Activated CD8-positive, alpha-beta memory T cell treated with anti-CD3 and anti-CD28 coated beads for 1 hour (primary cell): ENCODE measurements at places on chromosomes 11 and 22.

GRCh38 chr11:59802639-59803176, 7.9 kb downstream of the MRPL16 start:
- no peak for DNase-seq

DNA sequence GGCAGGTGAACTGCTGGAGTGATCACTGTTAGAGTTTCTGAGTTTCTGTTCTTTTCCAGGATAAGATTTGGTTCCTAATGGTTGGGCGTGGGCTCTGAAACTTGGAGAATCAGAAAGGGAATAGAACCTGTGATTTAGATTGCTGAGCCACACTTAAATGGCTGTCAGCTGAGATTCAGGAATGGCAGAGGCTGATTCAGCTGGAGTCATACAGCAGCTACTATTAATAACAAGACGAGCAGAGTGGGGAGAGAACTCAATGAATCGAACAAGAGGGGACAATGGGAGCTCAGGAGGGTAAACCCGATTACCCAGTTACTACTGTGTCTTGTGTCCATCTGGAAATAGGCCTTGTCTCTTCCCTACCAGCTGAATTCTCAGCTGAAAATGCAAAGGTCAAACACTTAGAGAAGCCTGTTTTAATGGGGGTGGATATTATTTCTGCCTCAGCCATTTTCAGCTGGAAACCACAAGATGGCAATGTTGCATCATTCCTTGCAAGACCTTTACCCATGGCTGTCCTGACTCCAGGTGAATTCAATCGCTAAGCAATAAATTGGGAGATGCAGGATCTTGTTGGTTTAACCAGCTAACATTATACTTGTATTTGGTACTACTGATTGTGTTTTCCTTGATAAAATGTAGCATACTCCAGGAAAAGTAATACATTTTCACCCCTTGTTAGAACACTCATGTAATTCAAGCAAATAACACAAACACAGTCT, 104.5 kb upstream of the RAG2 start:
- DNase-seq = no peak

DNA sequence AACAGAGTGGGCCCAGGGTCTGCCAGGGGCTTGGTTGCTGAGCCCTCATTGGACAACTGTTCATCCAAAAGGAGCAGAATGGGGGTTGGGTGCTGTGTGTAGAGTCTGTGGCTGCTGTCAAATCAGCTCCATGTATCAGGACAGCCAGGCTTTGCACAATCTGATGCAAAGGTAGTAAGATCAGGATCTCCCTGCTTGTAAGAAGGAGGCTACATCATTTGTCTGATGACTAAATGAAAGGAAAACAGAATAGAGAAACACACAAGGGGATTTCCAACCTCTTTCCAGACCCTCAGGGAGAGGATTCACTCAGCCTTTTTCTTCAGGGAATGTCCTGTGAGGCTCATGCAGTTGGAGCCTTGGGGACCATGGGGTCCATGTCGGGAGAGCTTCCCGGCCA, 7.2 kb downstream of the MICAL2 start:
- DNase-seq = no peak

GRCh38 chr11:88089134-88089533, 86.1 kb downstream of the RAB38 start:
- no peak for DNase-seq

DNA sequence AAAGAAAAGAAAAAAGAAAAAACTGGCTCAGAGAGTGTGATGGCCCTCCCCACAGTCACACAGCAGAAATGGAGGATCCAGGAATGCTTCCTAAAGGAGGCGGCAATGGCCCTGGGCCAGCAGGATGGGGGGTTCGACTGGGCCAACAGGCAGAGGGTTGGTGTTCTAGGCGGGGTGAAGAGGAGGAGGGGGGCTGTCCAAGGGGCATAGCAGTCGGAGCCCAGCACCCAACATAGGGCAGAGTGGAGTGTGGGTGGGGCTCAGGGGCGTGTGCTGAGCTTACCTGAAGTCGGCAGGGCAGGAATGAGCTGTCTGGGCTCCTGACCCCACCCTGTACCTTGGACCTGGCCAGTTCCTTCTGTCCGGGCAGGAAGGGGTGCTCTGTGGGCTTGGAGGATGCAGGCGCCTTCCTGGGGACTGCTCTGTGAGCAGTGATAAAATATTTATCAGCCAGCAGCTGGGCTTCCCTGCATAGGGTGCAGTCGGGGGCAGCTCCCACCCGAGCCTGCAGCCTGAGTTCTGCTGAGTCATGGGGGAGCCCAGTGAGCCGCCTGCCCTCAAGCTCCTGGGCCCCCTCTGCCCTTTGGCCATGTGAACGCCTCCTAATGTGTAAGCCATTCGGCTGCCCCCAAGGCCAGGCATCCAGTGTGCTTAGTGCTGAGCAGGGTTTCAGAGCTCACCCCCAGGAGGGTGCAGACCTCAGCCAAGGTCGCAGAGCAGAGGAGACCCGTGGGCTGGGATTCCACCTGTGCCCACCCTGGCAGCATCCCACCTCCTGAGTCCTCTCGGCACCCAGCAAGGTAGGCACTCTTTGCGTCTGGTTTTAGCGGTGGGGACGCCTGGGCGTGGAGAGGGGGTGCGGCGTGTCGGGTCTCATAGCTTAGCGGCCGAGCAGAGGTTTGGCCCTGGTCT, 25.3 kb upstream of the PRR5 start:
- no peak for DNase-seq

GRCh38 chr22:41576877-41577276, 12.8 kb downstream of the PMM1 start:
- peak; percentile 13 for DNase-seq

GRCh38 chr22:30411780-30412179, 13.8 kb upstream of the MTFP1 start:
- DNase-seq = no peak

GRCh38 chr11:114150671-114151070, 91.2 kb downstream of the ZBTB16 start:
- DNase-seq = no peak

- DNase-seq = no peak
Observed at GRCh38 chr11:134742224-134742612, 330.2 kb upstream of the B3GAT1 start.

DNA sequence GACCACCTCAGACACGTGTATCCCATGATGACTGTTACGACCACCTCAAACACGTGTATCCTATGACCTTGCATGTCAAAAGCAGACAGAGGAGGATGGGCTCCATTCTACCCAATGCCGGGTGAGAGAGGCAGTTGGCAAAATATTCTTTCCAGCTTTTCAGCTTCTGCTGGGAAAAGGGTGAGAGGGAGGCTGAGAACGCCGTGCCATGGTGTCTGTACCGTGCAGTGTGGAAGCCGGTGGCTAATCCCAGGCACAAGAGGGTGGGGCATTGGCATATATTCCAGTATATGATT, 1478.4 kb downstream of the TBC1D22A start:
- DNase-seq = no peak
